IMR-90 (cell line): ENCODE measurements at places on chromosomes 3 and 15.
A peak's percentile ranks its signal among the peaks of the same experiment; 100 is the strongest.

- DNase-seq: no peak
- no peak overlapping the region for H3K4me3 ChIP-seq
- peaks cover 2% of the 10 kb centered on the region for H3K4me1 ChIP-seq
- H3K27me3 ChIP-seq: no peaks in the 10 kb centered on the region
- no peak overlapping the region for H3K27ac ChIP-seq
Observed at GRCh38 chr15:66821307-66821706, 119.3 kb downstream of the SMAD6 start.

GRCh38 chr15:38046257-38047051, 112.0 kb downstream of the TMCO5A start:
- no peak for DNase-seq
- H3K27me3 ChIP-seq: no peaks in the 10 kb centered on the region
- H3K4me3 ChIP-seq: no peak overlapping the region
- no peaks in the 10 kb centered on the region for H3K36me3 ChIP-seq
- H3K27ac ChIP-seq: no peak overlapping the region
- H3K4me1 ChIP-seq: peaks cover 12% of the 10 kb centered on the region

DNA sequence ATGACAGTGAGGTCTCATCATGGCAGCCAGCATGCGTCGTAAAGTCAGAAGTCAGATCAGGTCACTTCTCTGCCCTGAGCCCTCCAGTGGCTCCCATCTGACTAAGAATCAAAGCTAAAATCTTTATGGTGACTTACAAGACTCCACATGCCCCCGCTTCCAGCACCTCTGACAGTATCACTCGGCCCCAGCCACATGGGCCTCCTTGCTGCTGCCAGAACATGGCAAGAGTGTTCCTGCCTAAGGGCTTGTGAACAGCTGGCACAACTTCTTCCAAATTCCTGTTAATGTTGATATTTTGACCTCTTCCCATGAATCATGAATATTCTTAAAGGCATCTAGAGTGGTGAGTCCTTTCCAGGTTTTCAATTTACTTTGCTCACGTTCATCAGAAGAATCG, 20.5 kb downstream of the POLR2M start:
- no peak overlapping the region for H3K4me3 ChIP-seq
- no peaks in the 10 kb centered on the region for H3K4me1 ChIP-seq
- no peaks in the 10 kb centered on the region for H3K27me3 ChIP-seq
- DNase-seq: peak; percentile 16
- H3K36me3 ChIP-seq: no peaks in the 10 kb centered on the region
- H3K27ac ChIP-seq: no peak overlapping the region

GRCh38 chr3:122357828-122358702, 25.0 kb downstream of the MIX23 start:
- H3K4me1 ChIP-seq: no peaks in the 10 kb centered on the region
- H3K27ac ChIP-seq: no peak overlapping the region

GRCh38 chr3:128222796-128223385, 69.6 kb downstream of the EEFSEC start:
- no peak overlapping the region for H3K27ac ChIP-seq
- DNase-seq: peak; percentile 46
- no peaks in the 10 kb centered on the region for H3K36me3 ChIP-seq
- H3K4me3 ChIP-seq: no peak overlapping the region

DNA sequence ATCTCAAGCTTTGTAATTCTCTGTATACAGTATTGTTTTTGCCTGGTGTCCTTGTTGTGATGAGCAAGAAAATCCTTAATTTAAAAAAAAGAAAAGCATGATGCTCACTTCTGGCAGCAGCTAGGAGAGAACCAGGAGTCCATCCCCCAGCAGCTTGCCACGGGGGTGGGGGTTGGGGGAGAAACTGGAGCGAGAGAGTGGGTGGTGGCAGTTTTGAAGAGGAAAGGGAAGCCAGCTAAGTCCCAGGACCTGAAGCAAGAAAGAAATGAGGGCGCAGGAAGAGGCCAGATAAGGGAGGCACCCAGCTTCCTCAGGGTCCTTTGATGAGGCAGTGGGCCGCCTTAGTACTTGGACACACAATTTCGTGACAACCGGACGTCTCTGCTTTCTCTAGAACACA, 23.5 kb downstream of the CHAC1 start:
- peaks cover 52% of the 10 kb centered on the region for H3K36me3 ChIP-seq
- DNase-seq: no peak
- peaks cover 20% of the 10 kb centered on the region for H3K4me1 ChIP-seq
- peak overlapping the region; percentile 2; the same call in 1 of the 2 replicates for H3K27ac ChIP-seq

GRCh38 chr3:195895078-195895860, 13.1 kb downstream of the TNK2 start:
- H3K36me3 ChIP-seq: no peaks in the 10 kb centered on the region
- DNase-seq: peak; percentile 11
- peaks cover 32% of the 10 kb centered on the region for H3K4me1 ChIP-seq
- peak overlapping the region; percentile 61 for H3K27ac ChIP-seq
- peak overlapping the region; percentile 57 for H3K4me3 ChIP-seq

GRCh38 chr3:153305189-153305588, 143.2 kb downstream of the RAP2B start:
- no peaks in the 10 kb centered on the region for H3K27me3 ChIP-seq
- H3K4me1 ChIP-seq: no peaks in the 10 kb centered on the region
- no peak for DNase-seq
- H3K36me3 ChIP-seq: no peaks in the 10 kb centered on the region
- no peak overlapping the region for H3K4me3 ChIP-seq

- no peak overlapping the region for H3K4me3 ChIP-seq
- H3K27ac ChIP-seq: no peak overlapping the region
- no peaks in the 10 kb centered on the region for H3K36me3 ChIP-seq
- DNase-seq: no peak
Observed at GRCh38 chr3:180698760-180699270, 19.5 kb upstream of the CCDC39 start.

DNA sequence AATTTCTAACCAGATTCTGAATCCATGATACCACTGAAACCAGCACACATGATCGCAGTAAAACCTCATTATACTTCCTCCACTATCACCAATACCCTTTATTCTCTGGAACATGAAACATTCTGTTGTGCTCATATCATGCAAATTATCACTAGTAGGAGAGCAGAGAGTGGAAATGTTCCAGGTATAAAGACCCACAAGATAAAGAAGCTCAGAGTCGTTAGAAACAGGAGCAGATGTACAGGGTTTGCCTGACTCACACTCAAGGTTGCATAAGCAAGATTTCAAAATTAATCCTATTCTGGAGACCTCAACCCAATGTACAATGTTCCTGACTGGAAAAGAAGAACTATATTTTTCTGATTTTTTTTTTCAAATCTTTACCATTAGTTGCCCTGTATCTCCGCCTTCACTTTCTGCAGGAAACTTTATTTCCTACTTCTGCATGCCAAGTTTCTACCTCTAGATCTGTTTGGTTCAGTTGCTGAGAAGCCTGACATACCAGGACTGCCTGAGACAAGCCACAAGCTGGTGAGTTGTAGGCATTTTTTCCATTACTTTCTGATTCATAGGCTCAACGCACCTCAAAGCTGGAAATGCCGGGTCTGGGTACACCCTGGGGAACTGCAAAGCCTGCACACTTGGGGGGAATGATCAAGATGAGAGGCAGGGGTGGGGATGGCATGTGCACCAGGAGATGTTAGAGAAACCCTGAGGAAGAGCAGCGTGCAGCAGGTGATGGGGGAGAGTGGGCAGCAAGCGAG, at the start of gene CCR2:
Gene CCR2, plus strand, starts transcription at position 465 of the 764 bp plus-strand sequence. CDS start 3,417 bp downstream, outside the sequence.
- H3K27me3 ChIP-seq: peaks cover 45% of the 10 kb centered on the region
- no peak within 1 kb of the TSS for H3K4me3 ChIP-seq
- H3K27ac ChIP-seq: no peak within 1 kb of the TSS
- no peaks in the 10 kb centered on the region for H3K4me1 ChIP-seq

GRCh38 chr3:143200001-143200924, 80.7 kb downstream of the CHST2 start:
- H3K4me3 ChIP-seq: no peak overlapping the region
- H3K36me3 ChIP-seq: no peaks in the 10 kb centered on the region
- no peak for DNase-seq
- H3K4me1 ChIP-seq: 0 out of 2 replicates have a peak, but pooled peaks cover 1% of the 10 kb centered on the region
- H3K27me3 ChIP-seq: no peaks in the 10 kb centered on the region

GRCh38 chr3:33456756-33457155, 16.6 kb upstream of the UBP1 start:
- no peak overlapping the region for H3K4me3 ChIP-seq
- DNase-seq: no peak
- H3K36me3 ChIP-seq: no peaks in the 10 kb centered on the region
- H3K27ac ChIP-seq: no peak overlapping the region

- H3K27ac ChIP-seq: no peak overlapping the region
Observed at GRCh38 chr3:81013360-81013759, 748.1 kb downstream of the GBE1 start.

DNA sequence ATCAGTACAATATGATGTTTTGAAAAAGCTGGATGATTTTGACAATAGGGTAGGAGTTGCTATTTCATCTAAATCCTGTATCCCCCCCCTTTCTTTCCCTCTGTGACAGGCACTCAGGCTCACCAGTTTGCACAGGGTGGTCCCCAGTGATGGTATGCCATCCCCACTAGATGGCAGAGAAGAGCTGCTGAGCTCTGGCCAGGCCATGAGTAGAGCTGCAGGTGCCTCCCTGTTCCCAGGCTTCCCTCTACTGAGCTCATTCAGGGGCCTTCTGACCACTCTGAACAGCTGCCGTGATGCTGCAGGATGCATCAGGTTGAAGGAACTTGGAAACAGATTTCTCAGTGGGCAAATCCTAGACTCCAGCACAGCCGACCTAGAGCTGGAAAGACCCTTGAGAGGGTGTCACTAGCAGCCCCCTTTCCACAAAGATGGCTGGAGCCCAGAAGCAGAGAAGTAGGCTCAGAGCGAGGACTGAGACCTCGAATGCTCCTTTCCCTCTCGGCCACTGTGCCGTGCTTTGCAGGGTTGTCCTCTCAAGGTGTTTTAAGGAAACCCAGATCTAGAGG, 45.1 kb downstream of the EFCAB12 start:
- H3K4me1 ChIP-seq: peaks cover 7% of the 10 kb centered on the region
- peaks cover 8% of the 10 kb centered on the region for H3K36me3 ChIP-seq
- no peaks in the 10 kb centered on the region for H3K27me3 ChIP-seq
- no peak overlapping the region for H3K4me3 ChIP-seq
- peak; percentile 85 for DNase-seq

- H3K4me1 ChIP-seq: no peaks in the 10 kb centered on the region
- no peaks in the 10 kb centered on the region for H3K27me3 ChIP-seq
- H3K27ac ChIP-seq: no peak overlapping the region
Observed at GRCh38 chr3:117310536-117310935, 601.0 kb downstream of the TUSC7 start.

GRCh38 chr3:170458285-170458684, 39.6 kb downstream of the CLDN11 start:
- H3K27ac ChIP-seq: no peak overlapping the region
- H3K36me3 ChIP-seq: no peaks in the 10 kb centered on the region
- no peak for DNase-seq
- H3K4me1 ChIP-seq: no peaks in the 10 kb centered on the region
- H3K27me3 ChIP-seq: no peaks in the 10 kb centered on the region
